ENCODE measurements at places on chromosomes 6 and 20.

DNA sequence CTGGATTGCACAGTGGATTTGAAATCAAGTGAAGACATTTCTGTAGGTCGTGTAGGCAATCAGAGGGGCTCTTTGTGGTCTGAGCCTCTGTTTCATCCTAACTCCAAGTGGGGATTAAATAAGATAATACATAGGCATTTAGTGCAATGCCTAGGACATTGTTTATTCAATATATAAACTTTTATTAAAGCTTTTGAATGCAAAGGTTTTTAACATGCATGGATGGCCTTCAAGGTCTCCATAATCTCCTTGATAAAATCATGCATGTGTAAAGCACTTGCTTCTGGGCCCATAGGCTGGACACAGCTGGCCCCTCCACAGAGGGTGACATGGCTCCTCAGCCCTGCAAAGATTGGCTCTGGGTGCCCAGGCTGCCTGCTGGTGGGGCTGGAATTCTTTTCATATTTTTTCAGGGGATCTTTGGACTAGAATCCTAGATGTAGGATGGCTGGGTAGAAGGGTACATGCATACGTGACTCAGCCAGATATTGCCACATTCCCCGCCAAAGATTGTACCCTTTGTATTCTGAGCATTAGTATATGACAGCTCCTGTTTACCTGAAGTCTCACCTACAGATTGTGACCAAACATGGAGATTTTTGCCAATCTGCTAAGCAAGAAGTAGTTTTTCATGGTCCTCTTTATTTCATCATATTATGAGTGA lies 19.0 kb upstream of the AVP start:
- no peak for DNase-seq

- DNase-seq = no peak
Observed at GRCh38 chr6:91167846-91168245, 581.0 kb upstream of the MAP3K7 start.

DNA sequence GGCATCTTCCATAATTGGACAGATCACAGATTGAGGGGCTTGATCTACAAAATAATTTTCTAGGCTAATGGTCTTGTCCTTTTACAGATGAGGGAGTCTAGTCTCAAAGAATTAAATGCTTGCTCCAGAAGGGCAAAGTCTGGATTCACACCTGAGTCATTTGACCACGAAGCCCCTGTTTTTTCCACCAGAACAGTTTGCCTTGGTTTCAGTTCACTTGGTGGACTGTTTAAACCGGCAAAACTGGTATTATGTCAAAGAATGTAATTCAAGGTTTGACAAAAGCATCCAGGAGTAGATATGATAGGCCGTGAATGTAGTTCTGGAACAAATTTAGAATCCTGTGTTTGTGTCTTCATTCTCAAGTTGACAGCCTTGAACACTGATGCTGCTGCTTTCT lies 3.3 kb downstream of the MYO6 start:
- no peak for DNase-seq

- no peak for DNase-seq
Observed at GRCh38 chr20:33790566-33790965, 20.6 kb upstream of the CHMP4B start.

DNA sequence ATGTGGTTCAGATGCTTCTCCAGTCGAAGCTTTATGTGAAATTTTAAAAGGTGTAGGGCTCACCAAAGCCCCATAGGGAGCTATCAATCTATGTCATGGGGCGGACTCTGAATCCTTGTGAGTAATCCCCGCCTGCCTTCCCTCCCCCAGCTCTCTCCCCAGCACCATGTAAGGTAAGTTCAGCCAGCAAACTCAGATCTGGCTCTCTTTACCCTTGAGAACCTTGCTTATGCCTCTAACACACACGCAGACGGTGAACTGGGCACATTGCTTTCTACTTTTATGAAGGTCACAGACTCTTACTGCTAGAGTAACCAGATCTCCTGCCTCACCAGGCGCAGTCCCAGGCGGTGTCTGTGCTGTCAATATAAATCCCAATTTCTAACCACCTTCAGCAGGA lies 82.6 kb upstream of the CNKSR3 start:
- no peak for DNase-seq

GRCh38 chr6:26459023-26459810 lies 1.5 kb downstream of the BTN2A1 start:
- DNase-seq = no peak

GRCh38 chr6:157646012-157646411 lies 177.0 kb upstream of the SNX9 start:
- no peak for DNase-seq

- no peak for DNase-seq
Observed at GRCh38 chr20:47269309-47270165, 87.0 kb downstream of the ZMYND8 start.

All from NCI-H748 treated with DMSO at 0.1 percent for 48 hours (cell line).